ENCODE measurements at places on chromosomes 1 and 21.

DNA sequence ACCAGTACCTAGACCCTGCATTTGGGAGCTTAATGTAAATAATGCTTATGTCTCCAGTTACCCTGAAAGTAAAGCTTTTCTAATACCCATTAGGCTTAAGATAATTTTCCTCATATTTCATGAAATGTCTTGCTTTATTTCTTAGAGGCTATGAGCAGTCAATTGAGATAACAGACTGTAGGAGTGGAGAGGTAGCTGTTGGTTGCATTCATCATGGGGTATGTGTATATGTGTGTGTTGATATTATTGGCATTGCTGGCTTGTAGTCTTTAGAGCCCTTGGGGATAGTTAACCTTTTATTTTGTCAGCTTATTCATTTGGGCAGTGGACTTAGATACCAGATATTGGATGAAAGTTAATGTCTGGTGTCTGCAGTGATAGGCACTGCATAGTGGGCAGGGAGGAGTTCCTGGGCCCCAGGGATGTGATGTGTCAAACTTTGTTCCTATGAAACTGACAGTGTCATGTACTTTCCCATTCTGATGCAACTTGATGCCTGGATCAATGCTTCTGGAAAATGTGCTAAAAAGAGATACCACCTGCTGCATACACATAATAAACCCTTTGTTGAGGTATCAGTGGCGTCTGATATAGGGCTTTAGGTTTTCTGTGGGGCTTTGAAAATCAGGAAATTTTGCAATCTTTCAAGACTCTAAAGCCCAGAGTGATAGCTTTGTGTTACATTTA lies 83.9 kb downstream of the MAST2 start:
- DNase-seq: peak; percentile 8

DNA sequence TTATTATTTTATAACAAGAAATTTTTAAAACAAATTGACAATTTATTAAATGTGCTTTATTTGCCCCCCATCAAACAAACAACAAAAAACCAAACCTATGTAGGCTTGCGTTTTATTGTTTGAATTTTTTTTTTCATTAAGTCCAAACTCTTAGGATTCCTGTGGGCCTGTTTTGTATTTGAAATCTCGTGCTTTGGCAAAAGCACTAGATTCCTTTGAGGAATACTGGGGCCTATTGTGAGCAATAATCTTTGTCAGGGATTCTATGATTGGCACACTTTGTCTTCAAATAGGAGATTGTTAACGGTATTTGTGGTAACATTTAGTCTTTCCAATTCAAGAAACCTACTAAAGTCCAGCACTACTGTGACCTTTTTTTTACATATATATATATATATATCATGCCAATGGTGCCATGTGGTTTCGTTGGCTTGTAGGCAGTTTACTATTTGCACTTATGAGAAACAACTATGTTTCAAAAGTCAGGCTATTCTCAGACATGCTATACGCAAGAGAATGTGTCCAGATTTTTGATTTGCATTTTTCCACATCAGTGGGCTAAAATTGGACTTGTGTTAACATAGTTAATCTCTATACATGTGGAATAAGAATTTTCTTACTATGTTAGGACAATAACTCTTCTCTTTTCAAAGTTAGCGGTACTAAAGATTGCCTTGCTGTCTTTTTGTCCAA lies 70.4 kb upstream of the GREM2 start:
- DNase-seq: no peak

DNA sequence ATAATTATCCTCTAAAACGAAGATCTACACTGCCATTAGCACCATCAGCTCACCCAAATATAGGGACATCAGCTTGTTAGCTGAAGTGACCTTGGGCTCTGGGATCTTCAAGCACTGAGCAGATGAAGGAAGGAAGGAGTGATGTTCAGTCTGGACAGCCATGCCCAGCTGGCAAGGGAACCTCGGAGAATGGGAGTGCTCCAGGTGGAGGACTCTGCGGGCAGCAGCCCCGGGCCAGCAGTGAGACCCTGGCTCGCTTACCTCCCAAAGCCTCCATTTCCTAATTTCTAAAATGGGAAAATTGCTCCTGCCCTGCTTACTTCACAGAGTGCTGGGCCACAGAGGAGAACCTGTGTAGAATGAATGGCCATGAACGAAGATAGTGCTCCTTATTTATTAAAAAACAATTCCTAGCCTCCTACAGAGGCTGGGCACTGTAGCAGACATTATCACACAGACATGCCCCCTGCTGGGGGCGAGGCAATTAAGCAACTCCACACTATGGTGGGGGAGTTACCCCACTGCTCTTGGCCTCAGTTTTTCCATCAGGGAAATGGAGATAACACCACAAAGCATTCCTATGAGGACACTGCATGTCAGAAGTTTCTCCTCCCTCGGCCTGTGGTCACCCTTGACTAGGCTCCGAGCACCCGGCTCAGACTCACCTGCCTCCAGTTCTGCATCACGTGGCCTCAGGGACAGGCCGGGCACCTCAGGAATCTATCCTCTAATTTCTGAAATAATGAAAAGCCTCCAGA lies 117.6 kb downstream of the KCNN3 start:
- DNase-seq: no peak

GRCh38 chr21:16377857-16378256 lies 648.1 kb downstream of the USP25 start:
- DNase-seq: no peak

DNA sequence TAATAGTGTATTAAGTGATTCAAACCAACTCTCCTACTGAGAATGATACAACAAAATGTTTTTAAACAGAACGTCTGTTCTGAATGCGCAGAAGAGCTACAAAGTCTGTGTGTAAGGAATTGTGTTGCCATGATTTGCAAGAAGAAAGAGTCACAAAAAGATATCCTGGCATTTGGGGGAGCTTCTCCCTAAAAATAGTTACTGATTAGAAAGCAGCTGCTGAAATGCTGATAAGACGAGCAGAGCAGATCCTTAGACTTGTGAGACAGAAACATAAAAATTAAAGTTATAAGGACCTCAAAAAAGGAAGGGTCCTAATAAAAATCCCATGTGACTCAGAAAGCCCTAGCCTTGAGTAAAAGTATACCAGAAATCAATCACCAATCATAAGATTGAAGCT lies 54.9 kb upstream of the CRB1 start:
- no peak for DNase-seq

All from Calu3 (cell line).